ENCODE measurements at places on chromosomes 5 and 9. TPM values are rescaled to one million over a fixed set of nuclear protein-coding genes. Genes with fewer than 3 reads are reported as not detected.

LOX gene
- total RNA-seq, result 0.42 TPM

ANKRD34B gene
- total RNA-seq, result 0.10 TPM

GHR gene
- not detected for total RNA-seq

MEIKIN gene
- 1.0 TPM for total RNA-seq

PCDHA13 gene
- total RNA-seq, result not detected

GOLM1 gene
- total RNA-seq, result 6.9 TPM

FGFR4 gene
- total RNA-seq, result 1.2 TPM

PCDHA9 gene
- total RNA-seq, result not detected

DBH gene
- 0.10 TPM for total RNA-seq

Measured in mononuclear cell (primary cell).